ENCODE measurements at places on chromosomes 11 and 22.
A peak's percentile ranks its signal among the peaks of the same experiment; 100 is the strongest.

DNA sequence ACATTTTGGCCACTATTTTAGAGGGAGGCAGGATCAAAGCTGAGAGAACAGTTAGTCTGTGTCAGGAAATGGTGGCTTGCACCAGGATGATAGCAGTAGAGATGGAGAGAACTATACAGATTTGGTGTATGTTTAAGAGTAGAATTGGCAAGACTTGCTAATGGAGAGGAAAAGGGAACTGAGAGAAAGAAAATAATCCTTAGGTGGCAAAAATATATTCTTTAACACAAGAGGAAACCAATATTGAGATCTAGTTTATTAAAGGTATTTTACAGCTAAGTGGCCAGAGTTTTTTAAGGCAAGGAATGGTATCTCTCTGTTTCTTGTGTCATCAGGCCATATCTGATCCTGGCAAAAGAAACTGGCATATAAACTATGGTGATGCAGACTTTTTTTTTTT, 278.8 kb downstream of the TMEM135 start:
- DNase-seq: no peak

GRCh38 chr11:69209421-69210309, 53.9 kb downstream of the SMIM38 start:
- DNase-seq: no peak

- DNase-seq: no peak
Measured at GRCh38 chr11:104058680-104059079, 22.2 kb downstream of the DDI1 start.

- no peak for DNase-seq
Measured at GRCh38 chr11:119206511-119207414, 624 bp downstream of the CBL start.

DNA sequence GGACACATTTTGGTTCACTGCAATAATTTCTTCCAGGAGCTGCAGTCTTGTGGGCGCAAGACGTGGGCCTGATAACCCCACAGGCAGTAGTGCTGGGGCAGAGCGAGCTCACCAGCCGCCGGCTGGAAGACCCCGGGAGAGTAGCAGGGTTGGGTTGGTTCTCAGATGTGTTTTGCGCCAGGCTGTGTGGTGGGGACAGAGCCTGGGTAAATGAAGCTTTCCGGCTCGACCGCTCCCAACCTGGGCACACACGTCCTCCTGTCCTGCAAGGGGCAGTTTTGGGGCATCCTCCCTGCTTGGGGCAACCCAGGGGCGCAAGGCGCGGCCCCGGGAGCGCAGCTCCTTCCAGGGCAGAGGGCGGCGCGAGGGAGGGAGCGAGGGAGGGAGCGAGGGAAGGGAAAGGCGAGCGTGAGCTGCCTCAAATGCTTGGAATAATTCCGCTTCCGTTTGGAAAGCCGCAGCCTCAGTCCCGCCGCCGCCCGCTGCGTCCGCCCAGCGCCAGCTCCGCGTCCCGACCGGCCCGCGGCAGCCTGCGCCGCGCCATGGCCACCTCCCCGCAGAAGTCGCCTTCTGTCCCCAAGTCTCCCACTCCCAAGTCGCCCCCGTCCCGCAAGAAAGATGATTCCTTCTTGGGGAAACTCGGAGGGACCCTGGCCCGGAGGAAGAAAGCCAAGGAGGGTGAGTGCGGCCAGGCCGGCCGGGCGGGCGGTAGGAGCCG, at the start of gene PARVA:
TSS of gene PARVA (plus strand) at position 466 of the 718 bp plus-strand sequence. CDS start at position 543, 77 bp downstream.
- peak; percentile 7 for DNase-seq

DNA sequence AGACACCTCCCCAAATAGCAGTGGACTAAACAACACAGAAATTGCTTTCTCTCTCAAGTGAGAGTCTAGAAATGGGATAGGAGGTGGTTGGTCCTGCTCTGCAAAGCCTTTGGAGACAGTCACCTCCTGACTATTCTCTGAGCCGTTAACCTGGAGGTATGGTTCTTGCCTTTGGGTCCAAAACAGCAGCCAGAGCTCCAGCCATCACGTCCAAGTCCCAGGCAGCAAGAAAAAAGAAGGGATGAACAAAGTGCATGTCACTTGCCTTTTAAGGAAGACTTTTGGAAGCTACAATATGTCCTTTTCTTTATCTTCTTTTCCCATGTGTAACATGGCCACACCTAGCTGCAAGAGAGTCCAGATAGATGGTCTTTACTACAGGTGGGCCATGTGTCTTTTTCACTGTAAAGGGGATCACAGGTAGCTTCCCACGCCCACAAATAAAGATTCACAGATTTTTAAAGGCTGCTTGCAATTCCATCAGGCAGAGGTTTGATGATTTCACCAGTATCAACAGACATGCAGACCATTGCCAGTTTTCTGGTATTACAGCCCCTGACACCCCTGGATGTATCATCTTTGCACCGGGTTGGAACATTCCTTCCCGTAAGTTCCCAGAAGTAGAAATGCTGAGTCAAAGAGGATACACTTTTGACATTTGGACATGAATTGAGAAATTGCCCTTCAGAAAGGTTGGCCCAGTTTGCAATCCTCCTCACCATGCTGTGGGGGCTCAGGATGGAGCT, 66.0 kb downstream of the MYEOV start:
- no peak for DNase-seq

DNA sequence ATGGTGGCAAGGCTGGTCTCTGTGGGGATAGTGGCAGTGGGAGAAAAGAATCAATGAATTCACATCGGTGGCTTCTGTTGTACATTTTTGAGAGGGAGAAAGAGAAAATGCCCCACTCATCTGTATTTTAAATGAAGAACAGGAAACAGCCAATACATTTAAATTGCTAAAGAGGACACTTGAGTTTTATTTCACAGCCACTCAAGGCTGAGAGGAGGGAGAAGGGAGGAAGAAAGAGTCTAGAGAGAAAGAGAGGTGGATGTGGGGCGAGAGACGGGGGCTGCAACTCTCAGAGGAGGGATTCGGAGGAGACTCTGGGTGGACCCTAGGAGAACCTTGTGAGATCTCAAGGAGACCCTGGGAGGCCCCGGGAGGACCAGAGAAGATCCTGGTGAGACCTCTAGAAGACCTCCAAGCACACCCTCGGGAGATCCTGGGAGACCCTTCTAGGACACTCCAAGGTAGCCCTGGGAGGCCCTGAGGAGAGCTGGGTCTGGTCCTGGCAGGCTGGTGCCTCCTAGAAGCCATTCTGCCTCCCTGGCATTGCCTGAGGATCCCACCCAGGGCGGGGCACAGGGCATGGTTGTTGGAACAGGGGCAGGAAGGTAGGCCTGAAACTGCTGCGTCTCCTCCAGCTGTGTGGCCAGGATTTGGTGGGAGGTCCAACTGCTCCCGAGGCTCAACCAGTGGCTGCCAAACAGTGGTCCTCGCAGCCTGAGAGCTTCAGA, 91.0 kb upstream of the SHISAL1 start:
- DNase-seq: no peak

DNA sequence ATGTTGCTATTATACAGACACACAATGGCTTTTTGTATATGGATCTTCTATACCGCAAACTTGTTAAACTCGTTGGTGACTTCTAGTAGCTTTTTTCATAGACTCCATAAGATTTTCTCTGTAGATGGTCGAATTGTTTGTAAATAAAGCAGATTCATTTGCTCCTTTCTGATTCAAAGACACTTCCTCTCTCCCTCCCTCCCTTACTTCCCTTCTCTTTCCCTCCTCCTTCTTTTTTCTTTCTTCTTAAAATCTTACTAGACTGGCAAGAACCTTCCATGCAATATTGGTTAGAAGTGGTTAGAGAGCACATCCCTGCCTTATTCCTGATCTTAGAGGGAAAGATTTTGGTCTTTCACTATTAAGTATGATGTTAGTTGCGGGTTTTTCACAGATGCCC, 36.4 kb downstream of the MYEOV start:
- DNase-seq: no peak
